ENCODE measurements at places on chromosomes 12 and 14.
A peak's percentile ranks its signal among the peaks of the same experiment; 100 is the strongest.

DNA sequence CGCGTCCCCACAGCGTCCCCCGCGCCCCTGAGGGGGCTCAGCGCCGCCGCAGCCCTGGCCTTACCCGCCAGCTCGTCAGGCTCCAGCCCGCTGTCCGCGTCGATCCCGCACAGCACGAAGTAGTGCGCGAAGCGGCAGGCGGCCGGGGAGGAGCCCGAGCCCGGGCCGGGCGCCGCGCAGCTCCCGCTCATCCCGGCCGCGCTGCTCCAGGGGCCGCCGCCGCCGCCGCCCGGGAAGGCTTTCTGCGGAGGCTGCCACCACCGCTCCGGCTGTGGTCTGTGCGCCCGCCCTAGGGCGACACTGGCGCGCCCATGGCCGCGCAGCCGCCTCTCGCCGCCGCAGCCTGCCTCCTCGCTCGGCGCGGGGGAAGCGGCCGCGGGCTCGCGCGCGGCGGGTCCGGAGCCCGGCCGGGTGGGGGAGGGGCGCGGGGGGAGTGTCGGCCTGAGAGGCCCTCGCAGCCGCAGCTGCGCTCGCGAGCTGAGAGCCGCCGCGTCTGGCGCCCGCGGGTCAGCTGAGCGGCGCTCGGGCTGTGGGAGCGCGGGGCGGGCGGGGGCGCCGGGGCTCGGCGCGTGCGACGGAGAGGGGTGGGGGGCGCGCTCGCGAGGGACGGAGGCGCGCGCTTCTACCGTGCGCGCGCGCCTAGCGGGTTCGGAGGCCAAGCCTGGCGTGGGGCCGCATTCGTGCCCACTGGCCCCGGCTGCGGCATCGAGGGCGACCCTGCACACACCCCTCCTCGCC, at the start of gene DENND5B:
TSS of gene DENND5B (minus strand) at position 495 of the 738 bp plus-strand sequence. CDS start at position 191, 304 bp downstream.
- DNase-seq, result peak; percentile 7

GRCh38 chr12:5969974-5970690, 25.1 kb upstream of the ANO2 start:
- no peak for DNase-seq

- no peak for DNase-seq
Observed at GRCh38 chr14:98280436-98280835, 991.6 kb downstream of the BCL11B start.

DNA sequence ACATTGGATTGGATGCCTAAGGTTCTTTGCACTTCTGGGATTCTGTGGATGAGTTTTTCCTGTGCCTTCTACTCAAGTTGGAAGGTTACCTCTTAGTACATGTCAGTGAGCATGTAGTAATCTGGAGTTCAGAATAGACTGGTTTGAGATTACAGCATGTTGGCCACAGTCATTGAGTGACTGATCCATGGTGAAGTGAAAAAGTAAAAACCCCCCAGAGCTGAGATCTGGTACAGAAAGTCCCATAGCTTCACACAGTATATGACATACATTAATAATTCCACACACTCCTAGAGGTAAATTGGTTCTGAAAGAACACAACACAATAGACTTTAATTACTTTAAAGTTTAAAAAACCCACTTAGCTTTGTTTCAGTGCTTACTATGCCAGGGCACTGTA, 11.9 kb upstream of the CCND2 start:
- DNase-seq, result no peak

DNA sequence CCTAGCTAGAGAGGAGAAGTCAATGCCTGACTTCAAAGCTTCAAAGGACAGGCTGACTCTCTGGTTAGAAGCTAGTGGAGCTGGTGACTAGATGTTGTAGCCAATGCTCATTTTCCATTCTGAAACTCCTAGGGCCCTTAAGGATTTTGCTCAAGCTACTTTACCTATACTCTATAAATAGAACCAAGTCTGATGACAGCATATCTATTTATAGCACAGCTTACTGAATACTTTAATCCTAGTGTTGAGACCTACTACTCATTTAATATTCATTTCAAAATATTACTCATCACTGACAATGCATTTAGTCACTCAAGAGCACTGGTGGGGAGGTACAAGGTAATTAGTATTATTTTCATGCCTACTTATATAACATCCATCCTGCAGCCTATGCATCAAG, 137.2 kb upstream of the PELI2 start:
- DNase-seq, result no peak

DNA sequence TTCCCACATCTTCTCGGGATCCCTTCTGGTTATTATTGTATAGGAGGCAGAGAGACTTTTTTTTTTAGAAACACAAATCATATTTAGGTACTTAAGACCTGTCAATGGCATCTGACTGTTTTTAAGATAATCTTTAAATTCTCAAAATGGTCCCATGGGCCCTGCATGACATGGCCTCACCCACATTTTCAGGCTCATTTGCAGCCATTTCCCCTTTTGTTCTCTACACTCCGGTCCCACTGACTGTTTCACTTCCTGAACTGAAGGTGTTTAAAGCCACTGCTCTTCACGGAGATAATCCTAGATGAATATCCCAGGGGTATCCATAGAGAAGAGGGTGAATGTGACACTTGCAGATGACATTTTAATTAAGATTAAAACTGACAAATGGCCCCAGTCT, 12.3 kb upstream of the C12orf71 start:
- DNase-seq, result no peak

DNA sequence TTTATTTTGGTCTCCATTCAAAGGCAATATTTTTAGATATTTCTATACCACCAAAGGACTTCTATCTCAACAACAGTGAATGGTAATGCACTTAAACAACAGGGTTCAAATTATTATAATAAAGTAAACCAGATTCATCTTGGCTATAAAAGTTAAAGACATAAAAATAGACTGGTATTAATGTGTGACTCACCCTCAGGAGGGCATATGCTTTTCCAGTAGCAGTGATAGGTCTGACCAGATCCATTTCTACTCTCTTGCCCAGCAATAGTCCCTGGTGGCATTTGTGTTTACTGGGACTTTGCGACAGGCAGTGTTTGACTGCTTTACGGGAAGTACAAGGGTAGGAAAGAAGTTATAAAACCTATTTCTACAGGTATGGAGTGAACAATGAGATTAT, 353.2 kb upstream of the ATP2B1 start:
- no peak for DNase-seq

DNA sequence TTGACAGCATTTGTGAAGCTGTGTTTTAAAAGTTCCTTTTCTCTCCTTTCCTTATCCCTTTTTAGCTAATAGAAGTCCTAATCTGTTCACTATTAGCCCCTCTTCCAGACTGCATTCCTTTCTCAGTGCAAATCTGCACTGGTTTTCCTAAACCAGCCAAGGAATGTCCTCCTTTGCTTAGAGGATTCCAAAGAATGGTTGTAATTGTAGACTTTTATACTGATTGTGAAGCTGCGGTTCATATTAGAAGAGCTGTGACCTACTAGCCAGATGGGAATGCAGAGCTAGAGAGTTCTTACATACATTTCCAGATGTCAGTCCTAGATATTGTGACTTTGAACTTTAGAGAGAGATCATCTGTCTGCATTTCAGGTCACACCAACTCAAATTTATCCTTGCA, 79.8 kb downstream of the MYRFL start:
- DNase-seq, result no peak

DNA sequence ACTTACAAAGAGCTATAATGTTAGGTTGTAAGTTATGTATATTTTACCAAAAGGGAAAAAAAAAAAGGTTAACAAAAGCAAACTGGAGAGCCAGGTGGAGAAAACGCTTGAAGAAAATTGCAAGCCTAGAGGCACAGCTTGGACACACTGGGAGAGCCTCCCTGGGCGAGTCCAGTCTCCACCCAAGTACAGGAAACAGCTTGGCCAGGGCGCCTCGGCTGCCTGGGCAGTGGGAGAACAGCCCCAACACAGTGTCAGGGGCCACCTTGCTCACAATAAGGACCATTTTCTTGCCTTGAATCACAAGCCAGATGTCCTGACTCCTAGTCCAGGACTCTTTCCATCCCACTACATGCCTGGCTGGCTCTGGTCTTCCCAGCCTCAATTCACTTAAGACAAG, 33.3 kb downstream of the TTC7B start:
- no peak for DNase-seq

GRCh38 chr12:4041187-4041885, 168.1 kb upstream of the PARP11 start:
- DNase-seq, result no peak

- no peak for DNase-seq
Observed at GRCh38 chr12:89969093-89969492, 260.5 kb upstream of the ATP2B1 start.

DNA sequence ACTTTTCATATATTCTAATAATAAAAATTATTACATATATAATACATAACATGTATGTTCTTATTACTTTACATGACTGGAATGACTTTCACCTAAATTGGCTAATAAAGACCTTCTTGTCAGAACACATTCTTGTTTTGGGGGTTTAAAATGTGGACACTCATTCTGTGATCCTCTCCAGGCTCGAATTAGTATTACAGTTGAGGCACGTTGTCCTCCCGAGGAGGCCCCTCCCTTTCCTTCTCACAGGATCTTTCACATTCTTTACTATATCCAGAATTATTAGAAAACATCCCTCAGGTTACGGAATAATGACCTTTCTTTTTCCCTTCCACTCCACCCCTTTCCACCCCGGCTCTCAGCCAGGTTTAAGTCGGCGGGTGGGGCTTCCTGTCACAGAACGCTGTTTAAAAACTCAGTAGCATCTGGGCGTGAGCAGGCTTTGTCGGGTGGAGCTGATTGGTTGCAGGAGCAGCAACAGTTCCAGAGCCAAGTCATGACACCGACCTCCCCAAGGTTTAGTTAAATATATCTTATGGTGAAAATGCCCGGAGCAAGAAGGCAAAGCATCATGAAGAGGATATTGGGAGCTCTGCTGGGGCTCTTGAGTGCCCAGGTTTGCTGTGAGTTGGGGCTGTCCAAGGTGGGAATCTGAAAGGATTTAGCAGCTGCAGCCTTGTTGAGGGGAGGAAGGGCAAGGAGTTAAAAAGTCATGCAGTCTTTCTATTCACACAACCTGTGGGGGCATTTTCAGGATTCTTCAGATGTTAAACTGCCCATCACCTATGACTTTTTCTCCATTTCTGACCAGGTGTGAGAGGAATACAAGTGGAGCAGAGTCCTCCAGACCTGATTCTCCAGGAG, 396.7 kb upstream of the OR4E1 start:
- peak; percentile 21 for DNase-seq

DNA sequence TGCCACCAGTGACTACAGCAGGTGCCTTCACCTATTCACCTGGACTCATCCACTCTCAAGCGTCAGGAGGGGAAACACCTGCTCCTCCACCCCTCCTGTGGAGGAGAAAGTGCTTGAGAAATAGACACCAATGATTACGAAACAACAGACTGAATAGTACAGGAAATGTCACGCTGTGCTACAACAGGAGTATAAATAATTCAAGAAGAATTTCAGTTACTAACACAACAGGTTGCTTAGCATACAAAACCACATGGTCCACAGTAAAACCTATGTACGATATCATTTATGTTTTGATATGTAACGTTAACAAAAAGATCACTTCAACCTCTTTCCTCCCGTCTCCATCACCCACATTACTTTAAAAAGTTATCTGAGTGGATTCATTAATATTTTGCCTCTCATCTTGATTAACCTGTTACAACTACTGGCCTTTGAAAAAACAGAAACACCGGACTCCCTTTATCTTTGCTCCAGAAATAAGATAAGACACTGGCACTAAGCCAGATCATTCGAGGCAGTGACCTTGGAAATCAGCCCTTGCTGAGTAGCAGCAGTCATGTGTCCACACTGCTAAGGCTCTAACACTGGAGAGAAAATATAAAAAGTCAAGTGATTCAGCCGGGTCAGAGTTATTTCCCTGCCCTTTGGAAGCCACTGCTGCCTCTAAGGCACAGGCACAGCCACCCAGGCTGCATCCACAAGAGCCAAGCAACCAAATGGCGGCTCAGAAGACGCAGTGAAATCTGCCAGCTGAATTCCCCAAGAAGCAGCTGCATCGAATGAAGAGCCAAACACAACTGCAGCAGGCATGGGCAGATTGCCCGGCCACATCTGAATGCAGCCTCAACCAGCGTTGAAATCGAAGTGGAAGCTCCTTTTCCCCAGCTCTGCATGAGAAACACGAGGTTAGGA, 40.9 kb downstream of the NT5DC3 start:
- DNase-seq, result no peak

- no peak for DNase-seq
Observed at GRCh38 chr14:64968167-64968566, 4.0 kb downstream of the RAB15 start.

GRCh38 chr14:64821651-64822050, 58.1 kb downstream of the SPTB start:
- no peak for DNase-seq

All from stimulated activated CD8-positive, alpha-beta memory T cell treated with anti-CD3 and anti-CD28 coated beads, Interleukin-15, amount 100 ng/mL, for 48 hours (primary cell).